ENCODE measurements at places on chromosomes 5 and 9.

- no peak for DNase-seq
Observed at GRCh38 chr5:40383749-40384651, 295.7 kb upstream of the PTGER4 start.

- DNase-seq = no peak
Observed at GRCh38 chr9:114202396-114202795, 47.1 kb downstream of the COL27A1 start.

DNA sequence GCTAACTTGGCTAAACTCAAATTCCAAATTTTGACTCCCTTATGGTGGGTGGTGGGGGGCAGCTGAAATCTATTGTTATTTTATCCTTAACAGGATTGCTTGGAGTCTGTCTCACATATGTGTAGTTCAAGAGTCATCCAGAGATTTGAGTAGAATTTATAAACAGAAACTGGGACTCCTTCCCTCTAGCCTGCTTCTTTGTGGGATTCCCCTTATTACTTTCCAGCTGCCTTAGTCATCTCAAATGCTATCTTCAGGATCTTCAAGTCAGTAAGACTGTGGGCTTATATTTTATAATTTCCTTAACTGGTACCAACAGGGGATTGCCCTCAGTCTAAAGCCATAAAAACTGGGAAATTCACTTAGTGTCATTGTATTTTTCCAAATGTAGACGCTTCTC, 55.5 kb downstream of the NNT start:
- no peak for DNase-seq

- DNase-seq = no peak
Observed at GRCh38 chr9:93223260-93224180, 39.6 kb downstream of the WNK2 start.

GRCh38 chr5:175214152-175214551, 229.8 kb downstream of the DRD1 start:
- no peak for DNase-seq

DNA sequence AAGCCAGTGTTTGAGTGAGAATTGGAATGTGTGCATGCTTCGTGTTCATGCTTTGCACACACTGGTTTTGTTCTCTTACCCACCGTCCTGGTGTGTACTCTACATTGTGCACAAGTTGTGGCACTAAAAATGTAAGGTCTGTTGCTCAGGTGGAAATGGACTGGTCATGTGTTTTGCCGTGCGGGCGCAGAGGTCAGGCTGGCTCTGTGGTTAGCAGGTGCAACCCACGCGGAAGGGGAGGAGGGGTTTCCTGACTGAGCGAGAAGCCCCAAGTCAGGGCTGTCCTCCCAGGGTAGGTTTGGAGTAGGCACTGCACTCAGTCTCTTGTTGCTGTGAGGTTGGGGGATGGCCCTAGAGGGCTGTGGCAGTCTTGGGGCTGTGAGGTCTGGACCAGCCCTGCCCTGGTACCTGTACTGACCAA, 86.6 kb downstream of the EHMT1 start:
- no peak for DNase-seq

DNA sequence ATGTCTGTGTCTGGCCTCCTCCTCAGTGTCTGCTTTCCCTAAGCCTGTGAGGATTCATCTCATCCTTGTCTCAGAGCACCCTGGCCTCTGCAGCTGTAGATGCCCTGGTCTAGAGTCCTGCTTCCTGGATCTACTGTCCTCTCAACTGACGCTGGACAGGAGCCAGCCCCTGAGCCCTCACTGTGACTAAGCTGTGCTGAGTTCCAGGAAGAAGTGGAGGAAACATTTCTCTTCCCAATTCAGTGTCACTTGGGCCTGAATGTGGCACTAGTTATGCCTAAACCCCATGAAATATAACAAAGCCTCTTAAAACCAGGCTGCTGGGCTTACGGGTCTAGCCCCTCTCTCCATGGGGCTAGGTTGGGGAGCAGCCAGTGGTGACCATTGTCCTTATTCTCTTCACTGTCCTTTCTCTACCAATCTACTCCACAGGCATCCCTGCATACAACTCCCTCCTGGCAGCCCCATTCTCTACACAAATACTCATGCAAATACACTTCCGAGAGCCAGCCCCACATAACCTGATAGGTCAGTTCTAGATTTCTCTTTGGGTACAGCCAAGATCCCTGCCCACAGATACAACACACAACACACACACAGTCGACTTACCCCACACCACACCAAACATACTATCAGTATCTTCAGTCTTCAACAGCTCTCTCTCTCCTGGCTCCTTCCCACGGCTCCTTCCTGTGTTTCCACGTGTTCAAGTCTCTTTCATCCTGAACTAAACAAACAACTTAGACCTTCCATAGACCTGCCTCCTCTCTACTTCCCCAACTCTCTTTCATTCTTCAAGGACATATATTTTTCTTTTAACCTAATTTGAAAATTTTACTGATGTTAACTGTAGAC, 220.8 kb downstream of the SNX18 start:
- no peak for DNase-seq

DNA sequence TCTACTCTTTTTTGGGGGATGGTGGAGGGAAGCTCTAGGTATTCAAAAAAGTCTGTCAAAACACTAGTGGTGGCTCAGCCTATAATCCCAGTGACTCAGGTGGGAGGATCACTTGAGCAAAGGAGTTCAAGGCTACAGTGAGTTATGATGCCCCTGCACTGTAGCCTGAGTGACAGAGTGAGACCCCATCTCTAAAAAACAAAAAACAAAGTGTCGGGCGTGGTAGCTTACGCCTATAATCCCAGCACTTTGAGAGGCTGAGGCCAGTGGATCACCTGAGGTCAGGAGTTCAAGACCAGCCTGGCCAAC, 15.8 kb upstream of the SLC35D2 start:
- DNase-seq = no peak

DNA sequence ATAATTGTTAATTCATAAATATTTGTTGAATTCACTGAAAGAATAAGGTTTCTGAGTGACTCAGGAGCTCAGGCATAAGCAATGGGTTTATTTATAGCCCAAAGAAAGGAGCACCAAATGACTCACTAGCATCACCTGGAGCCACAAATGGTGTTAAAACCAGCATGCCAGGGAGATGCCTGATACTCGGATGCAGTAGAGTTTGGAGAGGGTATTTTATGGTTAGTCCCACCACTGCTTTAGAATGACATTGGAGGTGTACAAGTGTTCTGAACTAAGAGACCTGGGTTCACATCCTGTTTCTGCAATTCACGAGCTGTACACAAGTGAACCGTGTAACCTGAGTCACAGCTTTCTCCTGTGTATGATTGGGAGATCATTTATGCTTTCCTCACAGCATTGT, 25.2 kb downstream of the CCL28 start:
- no peak for DNase-seq

DNA sequence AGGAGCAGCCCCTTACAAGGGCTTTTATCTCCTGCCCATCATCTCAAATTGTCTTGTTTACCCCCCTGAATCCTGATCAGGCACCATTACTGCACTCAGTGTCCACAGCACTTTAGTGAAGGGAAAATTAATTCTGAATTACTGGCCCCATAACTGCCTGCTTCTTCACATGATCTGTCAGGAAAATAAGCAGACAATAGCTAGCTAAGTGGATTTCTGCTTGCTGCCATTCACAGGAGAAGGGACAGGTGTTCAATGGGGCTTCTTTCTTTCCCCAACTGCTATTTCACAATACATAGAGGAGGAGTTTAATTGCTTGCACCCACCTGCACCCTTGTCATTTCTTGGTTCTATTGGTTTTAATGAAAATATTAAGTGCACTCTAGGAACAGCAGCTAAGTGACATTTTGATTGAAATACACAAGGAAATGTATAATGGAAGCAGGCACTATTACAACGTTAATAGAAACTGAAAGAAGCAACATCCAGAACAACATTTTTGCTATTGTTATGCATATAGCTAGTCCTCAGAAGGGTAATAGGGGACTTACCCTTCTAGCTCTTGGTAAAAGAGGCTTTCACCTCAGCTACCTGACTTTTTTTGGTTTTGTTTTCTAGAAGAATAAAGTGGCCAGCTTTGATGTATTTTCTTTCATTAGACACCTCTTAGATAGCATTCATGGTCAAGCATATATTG, 599.3 kb upstream of the TLE4 start:
- DNase-seq = no peak

- DNase-seq = no peak
Observed at GRCh38 chr5:179346401-179346800, 1.1 kb upstream of the ADAMTS2 start.

Data from activated T-helper 9 cell treated with anti-CD3 and anti-CD28 coated beads, Interleukin-2, amount 50 U/mL, for 16 hours (primary cell).